ENCODE measurements at places on chromosomes 12 and 14.
A peak's percentile ranks its signal among the peaks of the same experiment; 100 is the strongest.

- no peak overlapping the region for H3K4me3 ChIP-seq
- no peaks in the 10 kb centered on the region for H3K36me3 ChIP-seq
- DNase-seq, result peak; percentile 64
Observed at GRCh38 chr14:63472986-63473788, 70.0 kb downstream of the PPP2R5E start.

GRCh38 chr14:69152902-69153151, at the start of gene DCAF5:
Gene DCAF5, minus strand, starts transcription at chr14:69153119. Its CDS starts 141 bp downstream, at chr14:69152978.
- peak; percentile 98 for DNase-seq
- H3K27ac ChIP-seq, result peak within 1 kb of the TSS; percentile 83
- H3K27me3 ChIP-seq, result no peaks in the 10 kb centered on the region
- H3K4me1 ChIP-seq, result peaks cover 40% of the 10 kb centered on the region
- H3K4me3 ChIP-seq, result peak within 1 kb of the TSS; percentile 92
- peaks cover 18% of the 10 kb centered on the region for H3K36me3 ChIP-seq

- DNase-seq, result peak; percentile 49
- no peaks in the 10 kb centered on the region for H3K27me3 ChIP-seq
- H3K4me3 ChIP-seq, result peak overlapping the region; percentile 33
- H3K36me3 ChIP-seq, result no peaks in the 10 kb centered on the region
Observed at GRCh38 chr12:92444763-92445162, 258.0 kb upstream of the PLEKHG7 start.

- H3K4me3 ChIP-seq, result no peak overlapping the region
- H3K36me3 ChIP-seq, result no peaks in the 10 kb centered on the region
- DNase-seq, result no peak
- no peaks in the 10 kb centered on the region for H3K4me1 ChIP-seq
- H3K27ac ChIP-seq, result no peak overlapping the region
- no peaks in the 10 kb centered on the region for H3K27me3 ChIP-seq
Observed at GRCh38 chr12:59689776-59690175, 93.9 kb downstream of the SLC16A7 start.

GRCh38 chr12:126084480-126084879, 1019.2 kb downstream of the AACS start:
- H3K27me3 ChIP-seq, result no peaks in the 10 kb centered on the region
- no peak overlapping the region for H3K27ac ChIP-seq
- no peaks in the 10 kb centered on the region for H3K4me1 ChIP-seq
- no peak overlapping the region for H3K4me3 ChIP-seq
- H3K36me3 ChIP-seq, result no peaks in the 10 kb centered on the region

Data from Karpas-422 (cell line).